ENCODE measurements at places on chromosomes 13 and 19.

DNA sequence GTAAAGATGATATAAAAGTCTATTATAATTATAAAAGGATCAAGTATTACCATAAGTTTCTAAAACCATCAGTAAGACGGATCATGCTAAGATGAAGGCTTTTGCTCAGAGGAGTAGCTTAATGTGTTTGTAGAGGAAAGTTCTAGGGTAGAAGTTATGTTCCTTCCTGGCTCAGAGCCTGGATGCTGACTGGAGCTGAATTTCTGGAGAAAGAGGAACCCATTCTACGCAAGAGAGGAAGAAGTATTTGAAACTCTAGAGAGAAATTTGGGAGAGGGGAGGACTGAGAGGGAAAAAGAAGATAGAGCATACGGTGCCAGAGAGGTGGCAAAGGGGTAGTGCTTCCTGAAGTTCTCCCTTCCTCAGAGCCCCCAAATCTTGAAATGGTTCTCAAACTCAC is 51.4 kb upstream of the SGCG start:
- DNase-seq, result no peak

DNA sequence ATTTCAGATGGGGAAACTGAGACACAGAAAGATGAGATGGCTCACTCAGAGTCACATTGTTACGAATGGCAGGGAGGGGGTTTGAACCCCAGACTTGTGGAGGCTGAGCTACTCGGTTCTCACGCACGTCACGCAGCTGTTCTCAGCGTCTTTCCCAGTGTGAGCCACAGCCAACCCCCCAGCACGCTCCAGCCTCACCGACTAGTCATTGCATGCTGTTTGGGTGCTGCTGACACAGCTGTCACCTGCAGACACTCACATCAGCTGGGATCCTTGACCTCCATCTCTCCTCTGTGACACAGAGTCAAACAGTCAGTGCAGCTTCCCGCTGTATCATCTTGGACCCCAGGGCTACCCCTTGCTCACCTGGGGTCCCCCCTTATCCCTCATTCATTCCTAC is 2.4 kb upstream of the NCAN start:
- no peak for DNase-seq

DNA sequence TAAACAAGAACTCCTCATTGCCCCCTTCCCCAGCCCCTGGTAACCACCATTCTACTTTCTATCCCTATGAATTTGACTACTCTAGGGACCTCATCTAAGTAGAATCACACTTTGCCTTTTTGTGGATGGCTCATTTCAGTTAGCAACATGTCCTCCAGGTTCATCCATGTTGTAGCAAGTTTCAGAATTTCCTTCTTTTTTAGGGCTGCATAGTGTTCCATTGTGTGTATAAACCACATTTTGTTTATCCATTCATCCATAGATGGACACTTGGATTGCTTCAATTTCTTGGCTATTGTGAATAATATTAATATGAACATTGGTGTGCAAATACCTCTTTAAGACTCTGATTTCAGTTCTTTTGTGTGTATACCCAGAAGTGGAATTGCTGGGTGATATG is 4.8 kb upstream of the DHRS12 start:
- no peak for DNase-seq

DNA sequence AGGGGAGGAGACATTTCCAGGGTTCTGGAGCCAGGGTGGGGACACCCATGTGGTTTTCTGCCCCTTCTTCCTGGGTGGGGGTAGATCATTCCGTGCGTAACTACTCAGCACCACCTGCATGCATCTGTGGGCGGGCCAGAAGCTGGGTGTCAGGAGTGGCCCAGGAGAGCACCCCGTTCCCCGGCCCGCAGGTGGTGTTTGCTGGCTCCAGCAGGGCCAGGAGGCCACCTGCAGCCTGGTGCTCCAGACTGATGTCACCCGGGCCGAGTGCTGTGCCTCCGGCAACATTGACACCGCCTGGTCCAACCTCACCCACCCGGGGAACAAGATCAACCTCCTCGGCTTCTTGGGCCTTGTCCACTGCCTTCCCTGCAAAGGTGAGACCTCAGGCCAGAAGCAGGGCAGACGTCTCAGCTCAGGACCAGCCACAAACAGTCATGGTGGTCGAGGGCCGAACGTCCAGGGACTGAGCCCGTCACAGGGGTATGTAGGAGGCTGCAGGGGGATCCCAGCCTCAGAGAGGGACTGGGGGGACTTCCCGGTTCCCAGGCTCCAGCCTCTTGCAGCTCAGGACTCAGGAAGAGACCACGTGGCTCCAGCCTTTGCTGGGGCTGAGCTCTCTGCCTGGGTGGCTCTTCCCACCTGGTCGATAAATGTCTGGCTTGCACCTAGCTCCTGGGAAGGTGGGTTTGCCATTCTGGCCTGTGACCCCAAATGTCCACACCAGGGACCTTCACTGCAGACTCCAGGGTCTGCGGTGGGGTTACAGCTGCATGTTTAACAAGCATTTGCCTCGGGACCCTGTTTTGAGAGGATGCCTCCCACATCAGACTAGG is 1.6 kb downstream of the FSTL3 start:
- no peak for DNase-seq

DNA sequence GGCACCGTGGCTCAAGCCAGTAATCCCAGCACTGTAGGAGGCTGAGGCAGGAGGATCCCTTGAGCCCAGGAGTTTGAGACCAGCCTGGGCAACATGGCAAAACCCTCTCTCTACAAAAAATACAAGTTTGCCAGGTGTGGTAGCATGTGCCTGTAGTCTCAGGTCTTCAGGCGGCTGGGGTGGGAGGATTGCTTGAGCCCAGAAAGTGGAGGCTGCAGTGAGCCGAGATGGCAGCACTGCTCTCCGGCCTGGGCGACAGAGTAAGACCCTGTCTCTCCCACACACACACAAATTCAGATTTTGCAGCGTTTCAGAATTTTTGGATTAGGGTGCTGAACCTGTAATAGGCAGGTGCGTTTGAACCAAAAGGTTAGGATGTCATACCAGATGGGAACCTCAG is 2.2 kb downstream of the RPS11 start:
- DNase-seq, result no peak

GRCh38 chr13:28579322-28579721 is 79.6 kb upstream of the POMP start:
- no peak for DNase-seq

DNA sequence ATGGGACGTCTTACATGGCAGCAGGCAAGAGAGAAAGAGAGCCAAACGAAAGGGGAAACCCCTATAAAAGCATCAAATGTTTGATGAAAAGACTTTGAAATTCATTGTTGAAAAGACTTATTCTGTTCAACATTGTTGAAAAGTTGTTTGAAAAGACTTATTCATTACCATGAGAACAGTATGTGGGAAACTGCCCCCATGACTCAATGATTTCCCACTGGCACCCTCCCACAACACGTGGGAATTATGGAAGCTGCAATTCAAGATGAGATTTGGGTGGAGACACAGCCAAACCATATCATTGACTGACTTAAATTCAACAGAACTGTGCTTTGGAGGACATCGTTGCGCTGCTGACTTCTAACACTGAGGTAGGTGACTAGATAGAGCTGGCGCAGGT is 48.0 kb upstream of the RCBTB2 start:
- DNase-seq, result peak; percentile 47

DNA sequence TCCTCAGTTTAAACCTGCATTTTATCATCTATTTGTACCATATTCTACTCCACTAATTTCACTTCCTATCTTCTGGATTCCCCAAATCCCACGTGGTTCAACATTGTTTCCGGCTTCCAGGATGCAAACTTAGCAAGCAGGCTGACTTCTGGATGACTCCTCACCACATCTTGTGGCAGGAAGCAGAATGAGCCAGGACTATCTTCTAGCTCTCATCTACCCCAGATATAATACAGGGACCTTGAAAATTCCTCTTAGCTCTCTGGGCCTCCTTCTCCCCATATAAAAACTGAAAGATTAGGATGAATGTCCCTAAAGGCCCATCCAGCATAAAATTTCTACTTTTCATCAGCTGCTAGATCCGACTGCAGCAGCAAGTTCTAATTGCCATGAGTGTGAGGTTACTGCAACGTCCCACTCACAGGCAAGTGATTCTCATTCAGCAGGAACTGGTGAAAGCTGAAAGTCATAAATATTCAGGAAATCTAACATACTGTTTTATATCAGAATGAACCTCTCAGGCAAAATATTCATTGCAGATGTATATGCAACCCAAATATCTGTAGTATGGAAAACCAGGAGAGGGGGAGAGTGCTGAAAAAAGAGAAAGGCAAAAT is 93.4 kb downstream of the KCTD12 start:
- DNase-seq, result peak; percentile 28

- peak; percentile 67 for DNase-seq
Observed at GRCh38 chr13:107650081-107650701, 565.1 kb downstream of the LIG4 start.

Measured in SK-MEL-5 (cell line).